ENCODE measurements at places on chromosomes 12 and 14.

DNA sequence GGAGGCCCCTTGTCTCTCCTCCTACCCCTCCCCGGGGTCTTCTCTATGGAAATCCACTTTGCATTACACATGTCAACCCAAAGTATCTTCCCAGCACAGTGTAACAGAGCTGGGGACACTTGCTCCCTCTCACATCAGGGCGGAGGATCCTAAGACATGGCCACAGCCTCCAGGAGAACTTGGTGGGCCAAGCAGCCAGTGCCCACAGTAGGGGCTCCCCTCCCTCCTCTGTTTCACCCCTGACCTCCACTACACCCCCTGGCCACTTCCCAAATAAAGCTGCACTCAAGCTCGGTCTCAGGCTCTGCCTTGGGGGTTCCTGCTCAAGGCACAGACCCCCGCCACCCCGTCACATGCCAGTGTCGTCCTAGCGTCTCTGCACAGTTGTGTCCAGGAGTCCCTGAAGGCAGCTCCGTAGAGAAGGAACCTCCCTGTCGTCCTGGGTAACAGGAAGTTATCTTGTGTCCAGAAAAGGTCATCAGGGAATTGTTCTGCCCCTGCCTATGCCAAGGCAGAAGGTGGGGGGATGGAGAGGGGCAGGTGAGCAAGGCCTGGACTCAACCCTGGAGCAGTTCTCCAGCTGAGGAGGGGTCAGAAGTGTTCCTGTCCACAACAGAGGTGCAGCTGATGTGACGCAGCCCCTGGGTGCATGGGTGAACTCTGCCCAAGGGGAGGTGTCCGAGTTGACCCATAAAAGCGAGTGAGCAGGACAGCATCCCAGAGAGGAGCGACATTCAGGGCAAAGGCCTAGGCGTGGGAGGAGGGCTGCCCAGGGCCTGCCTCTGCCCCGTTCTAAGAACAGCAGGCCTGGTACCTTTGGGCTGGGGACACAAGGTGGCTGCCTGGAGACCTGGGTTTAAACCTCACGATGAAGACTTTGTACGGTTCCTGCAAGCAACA lies 25.5 kb downstream of the DIO3 start:
- DNase-seq, result peak; percentile 63

GRCh38 chr12:128977441-128977840 lies 124.2 kb downstream of the GLT1D1 start:
- no peak for DNase-seq

GRCh38 chr14:21322716-21323115 lies 42.8 kb downstream of the RPGRIP1 start:
- no peak for DNase-seq

- no peak for DNase-seq
Measured at GRCh38 chr14:29355331-29355730, 572.3 kb downstream of the PRKD1 start.

DNA sequence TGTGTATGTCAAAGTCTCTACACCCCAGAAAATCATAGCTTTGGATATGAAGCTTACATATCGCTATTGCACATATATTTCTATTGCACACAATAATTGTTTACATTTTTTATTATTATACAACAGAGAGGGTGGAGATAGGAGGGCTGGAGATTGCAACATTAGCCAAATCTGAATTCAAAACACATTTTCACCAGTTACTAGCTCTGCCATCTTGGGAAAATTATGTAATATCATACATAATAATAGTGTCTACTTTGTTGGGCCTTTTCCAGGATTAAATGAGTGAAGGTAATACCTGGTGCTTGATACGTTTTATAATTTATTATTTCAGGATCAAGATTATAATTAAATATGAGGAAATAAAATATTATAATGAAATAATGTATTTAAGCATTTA lies 507.4 kb upstream of the TBX3 start:
- no peak for DNase-seq

DNA sequence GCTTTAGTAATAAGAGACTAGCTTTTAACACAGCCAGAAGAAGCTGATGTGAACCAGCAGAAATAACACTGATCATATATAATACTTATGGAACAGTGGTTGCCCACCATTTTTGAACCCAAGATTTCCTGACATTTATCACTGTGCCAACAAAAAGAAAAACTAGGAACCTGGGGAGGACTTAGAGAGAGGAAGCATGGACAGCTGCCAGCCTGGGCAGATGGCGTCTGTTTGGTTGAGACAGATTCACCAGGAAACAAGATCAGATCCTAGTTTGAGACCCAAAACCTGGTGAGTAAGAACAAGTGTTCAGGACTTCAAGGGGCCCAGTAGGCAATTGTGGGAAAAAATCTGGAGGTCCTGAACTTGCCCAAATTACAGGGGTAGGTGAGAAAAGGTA lies 95.3 kb downstream of the BICD1 start:
- no peak for DNase-seq

- DNase-seq, result no peak
Measured at GRCh38 chr12:52647601-52648000, 4.4 kb downstream of the KRT2 start.

DNA sequence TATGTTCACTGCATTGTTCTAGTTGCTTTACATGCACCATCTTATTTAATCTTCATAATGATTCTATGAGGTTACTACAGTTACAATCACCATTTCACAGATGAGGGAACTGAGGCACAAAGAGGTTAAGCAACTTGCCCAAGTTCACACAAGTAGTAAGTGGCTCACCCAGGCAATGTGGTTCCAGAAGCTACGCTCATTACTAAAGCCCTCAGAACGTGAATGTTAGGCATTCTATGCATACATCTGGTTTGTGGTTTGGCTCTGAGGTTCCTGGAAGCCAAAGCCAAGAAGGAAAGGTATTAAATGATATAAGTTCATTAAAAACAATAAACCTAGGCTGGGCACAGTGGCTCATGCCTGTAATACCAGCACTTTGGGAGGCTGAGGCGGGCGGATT lies 14.4 kb upstream of the VRTN start:
- DNase-seq, result no peak

- DNase-seq, result no peak
Measured at GRCh38 chr14:65070471-65070976, 31.8 kb downstream of the MAX start.

GRCh38 chr12:25718081-25718731 lies 165.1 kb upstream of the LMNTD1 start:
- no peak for DNase-seq

Measured in left forelimb (tissue), 1 donor.